ENCODE measurements at places on chromosomes 13 and 19. TPM values are rescaled to one million over a fixed set of nuclear protein-coding genes. Genes with fewer than 3 reads are reported as not detected.

- no peak for DNase-seq
Observed at GRCh38 chr13:111048387-111048786, 66.7 kb upstream of the ARHGEF7 start.

GRCh38 chr13:32267836-32268439 is 47.2 kb downstream of the ZAR1L start:
- no peak for DNase-seq

GRCh38 chr13:21673539-21673788 is 2.6 kb downstream of the FGF9 start:
- DNase-seq, result no peak

GRCh38 chr13:51856998-51857397 is 4.8 kb upstream of the CCDC70 start:
- no peak for DNase-seq

- no peak for DNase-seq
Observed at GRCh38 chr13:107118506-107118905, 550.6 kb upstream of the ARGLU1 start.

GRCh38 chr13:29920025-29920643 is 69.7 kb upstream of the UBL3 start:
- DNase-seq, result peak; percentile 18

DNA sequence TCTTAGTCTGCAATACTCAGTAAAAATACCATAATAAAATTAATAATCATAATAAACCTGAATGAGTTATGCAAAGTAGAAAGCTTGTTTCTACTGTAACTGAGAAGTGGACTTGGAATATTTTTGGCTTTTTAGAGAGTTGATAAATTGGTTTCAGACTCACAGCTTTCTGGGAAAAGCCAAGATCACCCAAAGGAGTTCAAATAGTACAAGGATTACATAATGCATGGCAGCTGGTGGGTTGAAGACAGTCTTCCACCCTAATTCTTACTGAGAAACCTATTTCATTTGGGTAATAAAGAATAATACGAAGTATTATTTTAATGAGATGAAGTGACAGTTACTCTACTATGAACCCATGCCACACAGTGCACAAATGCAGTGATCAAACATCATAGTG is 139.4 kb upstream of the KLF12 start:
- peak; percentile 87 for DNase-seq

- DNase-seq, result no peak
Observed at GRCh38 chr13:89287381-89287780, 1616.2 kb downstream of the SLITRK5 start.

DNA sequence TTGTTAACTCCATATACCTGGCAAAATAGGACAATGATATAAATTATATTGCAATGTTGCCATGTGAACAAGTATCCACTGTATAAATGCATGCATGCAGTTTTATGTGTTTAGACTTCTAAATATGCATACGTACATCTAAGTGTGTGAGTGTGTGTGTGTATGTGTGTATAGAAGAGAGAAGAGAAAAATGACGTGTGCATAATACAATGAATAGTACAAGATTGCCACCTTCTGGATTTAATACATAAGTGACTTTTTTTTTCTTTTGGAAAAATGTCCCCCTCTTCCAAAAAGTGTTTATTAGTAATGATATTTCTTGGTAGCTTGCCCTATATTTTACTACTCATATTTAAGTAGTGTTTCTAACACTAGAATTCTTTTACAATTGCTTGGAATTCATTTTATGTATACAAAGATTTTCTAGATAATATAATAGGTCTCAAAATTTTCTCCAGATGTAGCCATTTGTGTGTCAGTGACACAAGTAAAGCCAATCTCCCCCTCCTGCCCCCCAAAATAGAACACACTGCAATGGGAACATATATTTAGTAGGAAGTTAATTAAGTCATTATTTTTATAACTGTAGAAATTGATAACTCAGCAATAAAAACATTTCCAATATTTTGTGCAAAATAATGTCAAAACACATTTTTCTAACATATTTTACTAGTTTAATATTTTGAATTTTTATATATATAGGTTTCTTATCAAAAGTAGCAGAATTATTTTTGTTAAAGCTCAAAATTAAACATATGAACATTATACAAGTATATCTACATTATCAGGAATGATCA is 783.3 kb upstream of the ATXN8OS start:
- peak; percentile 27 for DNase-seq

DNA sequence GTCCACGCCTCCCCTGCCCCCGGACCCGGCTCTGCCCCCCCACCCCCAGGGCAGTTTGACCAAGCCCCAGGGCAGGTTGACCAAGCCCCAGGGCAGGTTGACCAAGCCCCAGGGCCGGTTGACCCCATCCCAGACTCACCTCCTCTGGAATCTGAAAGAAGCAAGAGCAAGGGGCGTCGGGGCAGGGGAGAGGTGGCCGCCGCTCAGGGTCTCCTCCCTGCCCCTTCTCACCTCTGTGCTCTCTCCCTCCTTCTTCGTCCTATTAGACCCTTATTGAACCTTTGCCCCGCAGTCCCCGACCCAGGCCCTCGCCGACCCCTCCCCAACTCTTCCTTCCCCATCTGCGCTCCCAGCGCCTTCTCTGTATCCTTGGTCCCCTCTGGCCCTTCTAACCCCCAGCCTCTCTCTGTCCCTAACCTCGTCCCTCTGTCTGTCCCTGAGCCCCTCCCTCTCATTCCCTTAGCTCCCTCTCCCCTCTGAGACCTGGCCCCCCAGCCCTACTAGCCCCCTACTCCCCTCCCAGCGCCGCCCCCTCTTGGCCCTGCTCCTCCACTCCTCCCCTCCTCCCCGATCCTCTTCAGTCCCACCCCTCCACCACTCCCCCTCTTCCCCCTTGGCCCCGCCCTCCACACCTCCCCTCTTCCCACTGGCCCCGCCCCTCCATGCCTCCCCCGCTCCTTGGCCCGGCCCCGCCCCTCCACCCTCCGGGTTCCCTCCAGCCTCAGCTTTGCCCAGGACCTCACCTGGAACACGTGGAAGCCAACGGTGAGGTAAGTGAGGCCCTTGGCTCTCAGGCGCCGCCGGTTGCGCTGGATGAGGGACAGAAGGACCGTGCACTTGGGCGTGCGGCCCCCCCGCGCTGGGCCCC is 7.6 kb downstream of the CAPN12 start:
- no peak for DNase-seq

MAG gene
- 0.16 TPM for polyA plus RNA-seq

PCDH8 gene
- 0.61 TPM for polyA plus RNA-seq

CCL25 gene
- 0.36 TPM for polyA plus RNA-seq

TGFB1 gene
- polyA plus RNA-seq, result 21.3 TPM

MIDN gene
- polyA plus RNA-seq, result 43.1 TPM

FFAR1 gene
- not detected for polyA plus RNA-seq

C19orf33 gene
- polyA plus RNA-seq, result 8.7 TPM

CADM4 gene
- polyA plus RNA-seq, result 27.1 TPM

MAP1S gene
- 32.6 TPM for polyA plus RNA-seq

Data from muscle of leg (tissue), 16 donors.